NCI-H510A treated with DMSO at 0.1 percent for 48 hours (cell line): ENCODE measurements at places on chromosomes 4 and X.

GRCh38 chr4:28545986-28546385, 1685.3 kb downstream of the STIM2 start:
- no peak for DNase-seq

DNA sequence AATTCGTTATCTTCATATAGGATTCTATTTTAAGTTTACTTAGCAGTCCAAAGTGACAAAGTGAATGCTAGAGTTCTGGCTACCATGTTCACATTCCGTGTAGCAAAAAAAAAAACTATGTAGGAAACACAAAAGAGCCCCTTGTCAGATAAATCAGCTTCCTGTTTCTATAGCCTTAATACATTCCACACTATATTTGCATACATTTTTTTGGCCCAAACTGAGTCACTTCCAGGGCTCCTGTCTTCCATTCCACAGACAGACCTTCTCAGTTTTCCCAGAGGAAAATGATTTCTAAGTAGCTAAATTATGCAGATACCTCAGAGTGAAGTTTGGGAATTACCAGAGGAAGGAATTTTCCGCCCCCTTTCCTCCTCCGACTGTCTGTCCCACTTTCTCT, 841.9 kb upstream of the HS3ST1 start:
- DNase-seq = no peak

- DNase-seq = no peak
Observed at GRCh38 chr4:83390944-83391343, 56.3 kb upstream of the HPSE start.

DNA sequence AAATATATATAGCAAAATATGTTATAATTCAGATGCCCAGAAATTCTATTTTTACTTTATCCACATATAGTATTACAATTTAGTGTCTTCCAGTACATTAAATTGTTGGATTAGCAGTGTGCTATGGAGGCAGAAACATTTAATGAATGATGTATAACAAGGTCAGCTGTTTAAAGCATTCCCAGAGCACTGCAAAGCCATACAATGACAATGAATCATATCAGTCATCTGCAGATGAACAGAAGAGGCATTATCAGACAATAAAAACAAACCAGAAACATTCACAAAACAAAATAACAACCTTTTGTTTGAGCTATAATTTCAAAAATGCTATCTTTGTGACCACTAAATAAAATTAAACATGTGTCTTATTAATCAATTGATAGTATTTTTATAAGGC, 524.2 kb downstream of the FAT4 start:
- no peak for DNase-seq

- DNase-seq = peak; percentile 31
Observed at GRCh38 chr4:131084997-131085396, 1989.0 kb downstream of the C4orf33 start.

GRCh38 chr4:52714597-52715254, 36.5 kb downstream of the ERVMER34-1 start:
- DNase-seq = no peak

- peak; percentile 58 for DNase-seq
Observed at GRCh38 chr4:150217808-150218207, 139.6 kb downstream of the DCLK2 start.

DNA sequence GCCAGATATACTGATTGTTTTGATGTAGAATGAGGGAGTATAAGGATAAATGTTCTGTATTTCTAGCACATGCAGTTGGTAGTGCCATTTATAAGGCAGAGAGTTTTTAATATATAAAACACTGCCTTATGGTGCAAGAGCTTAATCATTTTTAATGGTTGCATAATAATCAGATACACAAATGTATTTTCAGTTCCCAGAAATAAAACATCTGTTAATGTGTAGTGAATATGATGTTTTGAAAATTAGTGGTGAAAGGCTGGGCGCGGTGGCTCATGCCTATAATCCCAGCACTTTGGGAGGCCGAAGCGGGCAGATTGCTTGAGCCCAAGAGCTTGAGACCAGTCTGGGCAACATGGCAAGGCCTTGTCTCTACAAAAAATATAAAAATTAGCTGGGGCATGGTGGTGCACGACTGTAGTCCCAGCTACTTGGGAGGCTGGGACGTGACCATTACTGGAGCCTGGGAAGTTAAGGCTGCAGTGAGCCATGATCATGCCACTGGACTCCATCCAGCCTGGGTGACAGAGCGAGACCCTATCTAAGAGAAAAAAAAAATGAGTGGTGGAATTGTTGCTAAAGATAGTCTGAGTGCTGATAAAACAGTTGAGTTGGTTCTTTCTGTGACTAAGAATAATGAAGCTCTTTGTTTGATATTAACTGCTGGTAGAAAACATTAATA, 29.3 kb downstream of the CLCN3 start:
- DNase-seq = no peak

- DNase-seq = no peak
Observed at GRCh38 chrX:12352922-12353321, 214.6 kb downstream of the FRMPD4 start.

- no peak for DNase-seq
Observed at GRCh38 chrX:130261296-130261893, 7.3 kb downstream of the ZNF280C start.

GRCh38 chr4:188332265-188332664, 193.0 kb downstream of the TRIML1 start:
- no peak for DNase-seq

GRCh38 chr4:148651991-148652390, 209.8 kb upstream of the NR3C2 start:
- no peak for DNase-seq

GRCh38 chr4:37510626-37511025, 175.6 kb downstream of the RELL1 start:
- no peak for DNase-seq

DNA sequence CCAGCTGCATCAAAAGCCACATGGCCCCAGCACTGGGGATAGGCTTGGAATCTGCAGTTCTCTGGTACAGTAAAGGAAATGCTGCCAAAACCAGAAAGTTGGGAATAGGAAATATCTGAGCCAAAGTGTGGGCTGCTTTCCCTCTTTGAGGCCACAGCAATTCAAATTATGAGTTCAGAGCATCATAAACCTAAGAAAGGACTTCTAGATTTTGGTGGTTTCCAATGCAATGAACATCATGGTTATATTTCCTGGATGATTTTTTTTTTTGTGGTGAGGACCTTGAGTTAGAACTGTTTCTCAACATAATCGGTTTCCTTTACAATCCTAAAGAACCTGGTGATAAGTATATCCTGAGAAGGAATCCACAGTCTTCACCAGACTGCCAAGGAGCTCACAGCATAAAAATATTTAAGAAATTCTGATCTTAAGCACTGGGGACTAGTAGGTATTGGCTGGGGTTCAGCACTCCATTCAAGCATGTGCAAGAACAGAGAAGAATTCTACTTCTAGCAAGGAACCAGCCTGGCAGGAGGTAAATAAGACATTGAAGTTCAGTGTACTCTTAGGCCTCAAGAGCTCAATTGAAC, 29.8 kb upstream of the ARHGAP24 start:
- no peak for DNase-seq

DNA sequence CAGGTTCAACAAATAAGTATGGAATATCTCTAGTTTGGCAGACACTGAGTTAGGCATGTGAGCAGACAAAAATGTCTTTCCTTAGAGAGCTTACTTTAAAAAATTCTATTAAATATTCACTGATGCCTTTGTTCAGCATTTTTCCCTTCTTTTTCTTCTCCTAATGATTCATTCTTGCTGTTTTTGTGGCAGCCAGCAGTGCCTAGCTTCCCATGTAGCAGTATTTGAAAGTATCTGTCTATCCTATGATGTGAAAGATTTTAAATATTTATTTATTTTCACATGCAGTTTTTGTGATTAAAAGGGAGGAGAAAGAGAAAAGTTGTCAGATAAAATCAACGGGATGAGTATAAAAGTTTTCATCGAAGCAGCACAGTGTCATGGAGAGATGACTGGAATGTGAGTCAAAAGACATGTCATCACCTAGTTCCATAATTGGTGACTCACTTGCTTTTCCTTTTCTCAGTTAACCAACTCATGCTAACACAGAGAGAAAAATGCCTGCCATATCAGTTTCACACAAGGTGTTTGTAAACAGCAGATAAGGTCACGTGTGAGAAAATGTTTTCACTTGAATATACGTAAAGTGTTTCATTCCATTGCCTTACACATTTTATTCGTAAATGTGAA, 69.8 kb downstream of the BMPR1B start:
- DNase-seq = no peak

GRCh38 chrX:13081395-13082205, 37.2 kb upstream of the FAM9C start:
- no peak for DNase-seq

DNA sequence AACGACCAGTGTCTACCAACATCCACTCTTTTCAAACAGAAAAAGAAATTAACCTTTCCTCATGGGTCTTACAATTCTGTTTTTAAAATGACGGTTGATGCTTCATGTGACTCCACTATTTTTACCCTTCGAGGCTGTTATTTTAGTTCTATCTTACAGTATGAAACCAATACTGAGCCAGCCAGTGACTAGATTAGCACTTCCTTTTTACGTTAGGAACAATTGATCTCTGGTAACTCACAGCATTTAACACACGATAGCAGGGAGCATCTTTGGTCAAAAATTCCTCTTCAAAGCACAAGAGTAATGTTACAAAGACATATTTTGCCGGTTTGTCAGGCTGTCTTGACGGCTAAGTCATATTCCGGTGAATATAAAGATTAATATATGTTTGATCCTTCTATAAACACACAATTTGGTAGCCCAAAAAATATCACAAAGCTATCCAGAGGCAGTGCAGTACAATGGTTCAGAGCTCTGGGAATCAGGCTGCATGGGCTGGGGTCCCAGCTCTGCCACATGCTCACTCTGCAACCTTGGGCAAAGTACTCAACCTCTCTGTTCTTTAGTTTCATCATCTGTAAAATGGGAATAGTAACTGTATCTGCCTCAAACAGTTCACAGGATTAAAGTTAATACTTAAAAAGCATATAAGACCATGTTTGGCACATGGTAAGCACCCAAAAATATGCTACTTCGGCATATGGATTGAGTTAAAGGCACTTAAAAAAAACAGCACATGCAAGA, 62.9 kb upstream of the TXK start:
- no peak for DNase-seq

GRCh38 chr4:188665491-188666457, 526.5 kb downstream of the TRIML1 start:
- DNase-seq = no peak

GRCh38 chrX:139120760-139121159, 409.2 kb upstream of the FGF13 start:
- DNase-seq = no peak

GRCh38 chr4:17523662-17524061, 8.7 kb downstream of the CLRN2 start:
- no peak for DNase-seq

- DNase-seq = no peak
Observed at GRCh38 chr4:80454040-80454439, 118.5 kb downstream of the CFAP299 start.

DNA sequence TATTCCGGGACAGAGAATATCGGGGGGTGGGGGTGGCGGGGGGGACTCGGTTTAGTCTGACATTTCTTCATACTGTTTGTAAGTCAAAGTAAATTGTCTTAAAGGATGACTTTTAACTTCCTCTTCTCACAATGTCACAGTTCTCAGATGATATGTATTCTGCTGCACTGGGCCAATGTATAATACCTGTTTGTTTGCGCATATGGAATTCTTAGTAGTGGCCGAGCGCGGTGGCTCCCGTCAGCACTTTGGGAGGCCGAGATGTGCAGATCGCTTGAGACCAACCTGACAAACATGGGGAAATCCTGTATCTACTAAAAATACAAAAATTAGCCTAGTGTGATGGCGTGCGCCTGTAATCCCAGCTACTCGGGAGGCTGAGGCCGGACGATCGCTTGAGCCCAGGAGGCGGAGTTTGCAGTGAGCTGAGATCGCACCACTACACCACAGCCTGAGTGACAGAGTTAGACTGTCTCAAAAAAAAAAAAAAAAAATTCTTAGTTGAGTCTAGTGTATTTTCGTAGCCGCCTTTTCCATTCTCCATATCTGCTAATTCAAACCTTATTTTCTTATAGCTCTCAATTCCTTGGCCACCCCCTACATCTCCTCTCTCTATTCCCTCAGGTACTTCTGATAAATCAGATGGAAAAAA, 851 bp downstream of the POLR2B start:
- DNase-seq = no peak

GRCh38 chr4:82551734-82552133, 10.1 kb downstream of the TMEM150C start:
- DNase-seq = peak; percentile 64

DNA sequence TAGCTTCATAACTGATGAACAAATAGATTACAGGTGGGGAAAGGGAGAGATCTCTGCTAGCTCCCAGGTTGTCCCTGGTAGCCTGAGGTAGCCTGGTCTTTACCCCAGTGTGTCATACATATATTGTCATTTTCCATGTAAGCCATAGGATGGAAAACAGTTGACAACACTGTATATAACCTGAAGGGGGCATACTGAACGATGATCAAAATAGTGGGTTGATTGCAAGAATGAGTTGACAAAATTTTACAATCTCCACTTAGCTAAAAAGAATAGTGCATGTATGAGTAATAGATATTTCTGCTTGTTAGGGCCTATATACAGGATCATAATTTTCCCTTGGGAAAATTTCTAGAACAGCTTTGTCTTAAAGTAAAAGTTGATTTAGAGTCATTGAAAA, 304.1 kb upstream of the HAND2 start:
- DNase-seq = no peak

- DNase-seq = peak; percentile 27
Observed at GRCh38 chrX:115958687-115959359, 211.7 kb upstream of the AGTR2 start.

- no peak for DNase-seq
Observed at GRCh38 chr4:174281182-174281737, 2.2 kb downstream of the FBXO8 start.

- no peak for DNase-seq
Observed at GRCh38 chr4:174592256-174592984, 70.1 kb upstream of the HPGD start.

- DNase-seq = no peak
Observed at GRCh38 chr4:115433491-115433890, 320.1 kb upstream of the NDST4 start.
